ENCODE measurements at places on chromosomes 1 and 21. TPM values are rescaled to one million over a fixed set of nuclear protein-coding genes. Genes with fewer than 3 reads are reported as not detected.

ZNF362 gene
- 37.8 TPM for total RNA-seq

- no peak for DNase-seq
Observed at GRCh38 chr1:9085306-9085940, 16.0 kb upstream of the SLC2A5 start.

SLAMF7 gene
- 0.50 TPM for total RNA-seq

GRCh38 chr1:95067568-95067967, 5.2 kb downstream of the ALG14 start:
- no peak for DNase-seq

LHX8 gene
- not detected for total RNA-seq

DNA sequence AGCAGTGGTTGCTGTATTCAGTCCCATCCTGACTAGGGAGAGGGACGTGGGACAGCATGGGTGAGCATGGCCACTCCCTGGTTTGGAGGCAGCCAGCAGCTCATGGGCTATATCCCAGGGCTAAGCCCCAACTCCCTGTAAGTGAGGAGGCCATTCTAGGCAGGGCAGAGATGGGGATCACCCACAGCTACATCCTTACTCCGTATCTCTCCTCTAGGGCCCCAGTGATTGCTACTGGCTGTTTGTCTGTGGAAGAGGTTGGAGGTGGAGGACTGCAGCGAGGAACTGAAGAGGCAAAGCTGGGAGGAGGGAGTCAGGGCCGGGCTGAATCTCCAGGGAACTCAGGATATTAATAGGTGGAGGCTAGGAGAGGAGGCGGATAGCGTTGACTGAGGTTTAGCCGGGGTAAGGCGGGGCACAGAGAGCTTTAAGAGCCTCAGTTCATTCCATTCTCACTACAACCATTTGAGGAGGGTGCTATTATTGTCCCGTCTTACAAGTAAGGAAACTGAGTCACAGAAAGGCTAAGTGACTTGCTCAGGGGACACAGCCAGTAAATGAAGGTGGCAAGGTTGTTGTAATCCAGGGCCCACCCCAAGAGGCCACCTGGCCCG, 6.8 kb downstream of the OLIG2 start:
- no peak for DNase-seq

DNA sequence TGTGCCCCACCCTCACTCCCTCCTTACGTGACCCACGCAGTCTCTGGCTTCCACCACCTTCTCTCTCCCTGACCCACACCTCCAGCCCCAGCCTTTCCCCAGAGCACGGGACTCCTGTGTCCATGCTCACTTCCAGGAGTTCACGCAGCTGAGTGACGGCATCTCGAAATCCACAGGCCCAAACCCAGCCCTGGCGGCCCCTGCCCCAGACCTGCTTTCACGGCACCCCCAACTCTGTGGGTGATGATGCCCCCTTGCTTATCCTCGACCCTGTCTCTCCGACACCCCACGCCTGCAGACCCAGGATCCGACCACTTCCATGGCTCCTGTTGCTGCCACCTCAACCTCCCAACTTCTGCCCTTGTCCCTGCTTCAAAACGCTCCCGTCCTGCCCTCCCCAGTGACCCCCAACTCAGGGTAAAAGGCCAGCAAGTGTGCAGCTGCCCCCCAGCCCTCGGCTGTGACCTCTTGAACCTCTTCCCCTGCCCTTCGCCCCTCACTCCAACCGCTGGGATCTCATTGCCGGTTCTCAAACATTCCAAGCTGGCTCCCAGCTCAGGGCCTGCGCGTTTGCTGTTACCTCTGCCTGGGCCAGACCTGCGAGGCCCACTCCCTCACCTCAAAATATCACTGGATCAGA, 30.4 kb upstream of the LAPTM5 start:
- peak; percentile 15 for DNase-seq

LRRC53 gene
- not detected for total RNA-seq

LCE1A gene
- not detected for total RNA-seq

DNA sequence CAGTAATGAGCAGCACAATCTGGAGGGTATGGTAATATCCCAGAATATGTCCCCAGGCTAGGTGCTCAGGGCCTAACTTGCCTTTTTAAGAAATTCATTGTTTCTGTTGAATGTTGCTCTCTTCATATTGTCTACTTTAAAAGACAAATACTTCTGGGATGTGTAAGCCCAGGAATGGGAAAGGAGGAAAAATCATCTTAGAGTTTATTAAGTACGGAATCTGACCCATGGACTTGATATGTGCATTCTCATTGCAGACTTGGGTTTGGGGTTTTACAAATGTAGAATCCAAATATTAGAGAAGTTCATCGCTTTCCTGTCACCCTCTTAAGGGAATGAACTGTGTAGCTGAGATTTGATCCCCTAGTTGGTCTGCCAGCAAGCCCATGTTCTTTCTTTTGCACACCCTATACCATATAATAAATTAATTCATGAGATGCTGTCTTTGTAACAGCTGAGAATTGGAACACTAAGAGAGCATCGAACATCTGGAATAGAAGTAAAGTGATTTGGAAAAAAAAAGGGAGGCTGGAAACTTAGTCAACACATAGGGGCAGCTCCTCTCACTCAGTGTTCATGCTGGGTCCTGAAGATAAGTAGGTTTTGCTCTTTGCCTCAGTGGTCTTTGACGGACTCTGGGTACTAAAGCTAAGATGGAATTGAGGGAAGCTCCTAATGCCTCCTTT, 235.8 kb upstream of the C1orf105 start:
- no peak for DNase-seq

DCST1 gene
- total RNA-seq, result not detected

DNA sequence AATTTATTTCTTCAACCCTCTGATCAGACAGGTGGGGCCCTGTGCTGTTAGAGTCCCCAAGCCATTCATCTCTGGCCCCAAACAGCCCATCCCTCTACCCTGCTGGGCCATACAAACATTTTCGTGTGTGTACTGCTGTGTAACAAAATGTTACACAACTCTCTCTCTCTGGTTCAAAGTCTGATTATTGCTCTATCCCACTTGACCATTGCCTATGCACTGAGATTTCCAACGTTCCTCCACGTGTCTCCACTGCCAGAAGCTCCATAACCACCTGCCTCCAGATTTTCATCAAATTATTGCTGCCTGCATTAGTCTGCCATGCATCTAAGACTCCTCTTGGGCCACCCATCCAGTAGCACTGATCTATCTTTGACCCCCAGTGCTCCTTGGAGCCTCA, 104.8 kb downstream of the ELAVL4 start:
- no peak for DNase-seq

S100A5 gene
- not detected for total RNA-seq

CYP4A11 gene
- total RNA-seq, result not detected

PLA2G2A gene
- 82.2 TPM for total RNA-seq

All from left ventricle myocardium superior (tissue), 1 donor.